Trophoblast cell (in vitro differentiated cells and primary cell): ENCODE measurements at places on chromosomes 4 and X.

- DNase-seq: no peak
Observed at GRCh38 chr4:150569998-150570535, 11.9 kb upstream of the MAB21L2 start.

DNA sequence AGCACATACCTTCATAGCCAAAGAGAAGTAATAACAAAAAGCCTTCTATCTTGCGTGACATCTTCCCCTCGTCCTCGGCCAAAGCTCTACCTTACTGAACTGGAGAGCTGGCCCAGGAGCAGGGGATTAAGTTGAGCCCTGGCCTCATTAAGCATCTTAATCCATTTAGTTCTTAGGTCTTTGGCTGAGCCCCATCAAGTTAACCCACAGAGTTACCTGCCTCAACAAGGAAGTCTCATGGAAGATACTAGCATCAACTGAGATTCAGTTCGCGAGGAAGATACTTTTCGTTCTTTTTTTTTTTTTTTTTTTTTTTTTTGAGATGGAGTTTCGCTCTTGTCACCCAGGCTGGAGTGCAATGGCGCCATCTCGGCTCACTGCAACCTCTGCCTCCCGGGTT is at the start of gene RS1:
Gene RS1 (minus strand): TSS at position 101 of the 400 bp plus-strand sequence. CDS start 40 bp downstream, at position 61.
- DNase-seq: no peak

DNA sequence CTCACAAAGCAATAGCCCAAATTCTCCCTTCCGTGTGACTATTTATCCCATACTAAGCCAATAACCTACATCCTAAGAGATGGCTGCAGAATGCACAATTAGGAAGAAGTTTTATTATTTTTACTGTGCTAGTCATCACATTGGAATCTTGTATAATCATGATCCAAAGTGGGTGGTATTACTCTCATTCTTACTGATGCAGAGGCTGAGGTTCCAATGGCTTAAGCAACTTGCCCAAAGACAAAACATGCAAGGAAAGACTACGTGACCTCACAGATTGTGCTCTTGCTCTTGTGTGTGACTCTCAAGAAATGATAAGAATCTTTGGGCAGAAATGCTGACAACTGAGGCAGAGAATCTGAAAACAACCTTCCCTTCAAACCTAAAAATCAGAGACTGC is 212.2 kb downstream of the LDB2 start:
- DNase-seq: no peak

DNA sequence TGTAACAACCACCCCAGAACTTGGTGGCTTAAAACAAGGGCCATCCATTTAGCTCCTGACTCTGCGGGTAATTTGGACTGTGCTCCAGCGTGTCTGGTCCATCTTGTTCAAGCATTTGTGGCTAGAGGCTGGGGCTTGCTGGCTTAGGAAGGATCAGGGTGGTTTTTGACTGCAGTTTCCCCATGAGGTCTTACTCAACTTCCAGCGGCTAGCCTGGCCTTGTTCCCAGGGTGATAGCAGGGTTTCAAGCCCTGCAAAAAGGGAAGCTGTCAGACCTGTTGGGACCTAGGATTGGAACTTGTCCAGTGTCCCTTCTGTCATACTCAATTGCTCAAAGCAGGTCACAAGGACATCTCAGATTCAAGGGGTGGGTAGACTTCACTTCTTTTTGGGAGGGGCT is 205.9 kb downstream of the STIM2 start:
- no peak for DNase-seq

GRCh38 chrX:7515681-7516413 is 327.1 kb upstream of the VCX start:
- peak; percentile 13 for DNase-seq

DNA sequence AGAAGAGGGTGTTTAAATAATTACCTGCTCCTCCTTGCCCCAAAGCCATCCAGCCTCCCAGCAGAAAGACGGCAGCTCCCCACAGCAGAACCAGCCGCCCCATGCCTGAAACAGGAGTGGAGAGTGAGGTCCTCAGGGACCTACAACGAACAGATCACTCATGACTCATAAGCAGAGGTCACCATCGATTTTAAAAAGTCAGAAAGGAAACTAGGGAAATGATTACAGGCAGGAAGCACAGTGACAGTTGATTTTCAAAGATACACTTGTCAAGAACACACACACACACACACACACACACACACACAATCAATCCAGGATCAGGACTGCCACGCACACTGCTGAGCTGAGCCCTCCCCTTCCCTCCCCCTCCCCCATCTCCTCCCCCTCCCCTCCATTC is at the start of gene CRLF2:
Gene CRLF2 (minus strand): TSS at position 118 of the 400 bp plus-strand sequence. CDS start 15 bp downstream, at position 103.
- DNase-seq: peak; percentile 18

GRCh38 chrX:78455901-78456300 is 128.5 kb upstream of the CYSLTR1 start:
- DNase-seq: peak; percentile 62
